ENCODE measurements at places on chromosomes 4 and X.

- DNase-seq, result no peak
Measured at GRCh38 chr4:81758574-81759264, 287.0 kb upstream of the RASGEF1B start.

- no peak for DNase-seq
Measured at GRCh38 chr4:111187108-111187507, 564.2 kb upstream of the PITX2 start.

- DNase-seq, result no peak
Measured at GRCh38 chr4:70008771-70009170, 13.0 kb downstream of the STATH start.

GRCh38 chr4:67897686-67898085 is 13.9 kb upstream of the TMPRSS11D start:
- DNase-seq, result no peak

DNA sequence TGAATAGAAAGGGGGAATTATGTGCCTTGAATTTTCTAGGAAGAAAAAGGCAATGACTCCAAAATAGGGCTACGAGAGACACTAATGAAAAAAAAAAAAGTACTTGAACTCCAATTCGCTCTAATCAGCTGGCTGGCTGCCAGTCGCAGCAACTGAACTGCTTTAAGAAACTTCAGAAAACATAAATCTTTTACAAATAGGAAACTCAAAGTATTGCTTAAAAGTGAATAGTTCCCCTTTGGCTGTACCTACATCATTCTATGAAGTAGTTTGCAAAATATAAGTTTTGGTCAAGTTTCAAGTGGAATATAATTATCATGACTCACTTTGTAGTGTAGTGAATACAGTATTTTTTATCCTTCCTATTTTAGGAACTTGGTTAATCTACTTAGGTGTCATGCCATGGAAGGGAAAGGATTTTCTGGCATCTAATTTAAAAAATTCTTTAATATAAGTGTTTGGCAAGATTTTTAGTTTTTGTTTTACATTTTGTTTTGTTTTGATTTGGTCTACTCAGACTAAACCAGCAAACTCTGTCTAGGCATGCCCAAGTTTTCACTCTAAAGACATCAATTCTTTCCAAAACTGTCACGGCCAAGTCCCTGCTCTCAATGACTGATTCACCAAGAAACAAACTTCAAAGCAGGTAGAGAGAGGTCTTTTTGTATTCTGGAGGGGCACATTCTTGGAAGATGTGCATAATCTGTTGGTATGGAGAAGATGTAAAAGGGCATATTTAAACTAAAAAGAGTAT is 382.4 kb upstream of the GALNT7 start:
- no peak for DNase-seq
